Stimulated activated CD4-positive, alpha-beta T cell treated with anti-CD3 and anti-CD28 coated beads, Interleukin-12 subunit alpha, Interleukin-12 subunit beta, amount 100 ng/mL, for 24 hours (primary cell): ENCODE measurements at places on chromosomes 3 and 15.

DNA sequence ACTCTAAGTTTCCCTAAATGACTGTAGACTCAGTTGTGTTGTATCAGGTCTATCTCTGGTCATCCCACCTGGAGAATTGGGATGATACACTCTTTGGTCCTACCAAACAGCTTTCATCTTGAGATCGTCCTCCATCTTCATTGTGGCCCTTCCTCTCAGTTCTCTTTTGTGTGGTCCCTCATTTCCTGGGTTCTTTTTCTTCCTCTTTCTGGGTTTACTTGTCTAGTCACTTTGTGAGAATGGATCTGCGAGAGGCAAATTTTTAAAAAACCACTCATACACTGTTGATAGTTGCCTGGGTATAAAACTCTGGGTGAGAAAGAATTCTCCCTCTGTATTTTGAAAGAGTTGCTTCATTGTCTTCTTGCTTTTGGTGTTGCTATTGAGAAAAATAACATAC, 6.0 kb upstream of the AMOTL2 start:
- DNase-seq, result no peak

GRCh38 chr3:98657457-98657856, 64.0 kb upstream of the CPOX start:
- peak; percentile 29 for DNase-seq

DNA sequence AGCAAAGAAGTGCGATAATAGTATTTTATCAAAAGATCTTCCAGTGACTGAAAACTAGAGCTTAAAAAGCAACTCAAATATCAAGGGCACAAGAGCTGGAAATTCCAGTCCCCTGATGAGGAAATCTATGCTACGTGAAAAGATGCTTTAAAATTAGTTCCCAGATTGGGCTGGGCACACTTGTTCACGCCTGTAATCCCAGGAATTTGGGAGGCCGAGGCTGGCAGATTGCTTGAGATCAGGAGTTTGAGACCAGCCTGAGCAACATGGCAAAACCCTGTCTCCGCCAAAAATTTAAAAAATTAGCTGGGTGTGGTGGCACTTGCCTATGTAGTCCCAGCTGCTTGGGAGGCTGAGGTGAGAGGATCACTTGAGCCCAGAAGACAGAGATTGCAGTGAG, 138.8 kb downstream of the SEMA6D start:
- DNase-seq, result no peak

GRCh38 chr15:98778960-98779359, 130.6 kb downstream of the IGF1R start:
- no peak for DNase-seq

- DNase-seq, result no peak
Observed at GRCh38 chr3:99473321-99473751, 165.1 kb upstream of the COL8A1 start.

DNA sequence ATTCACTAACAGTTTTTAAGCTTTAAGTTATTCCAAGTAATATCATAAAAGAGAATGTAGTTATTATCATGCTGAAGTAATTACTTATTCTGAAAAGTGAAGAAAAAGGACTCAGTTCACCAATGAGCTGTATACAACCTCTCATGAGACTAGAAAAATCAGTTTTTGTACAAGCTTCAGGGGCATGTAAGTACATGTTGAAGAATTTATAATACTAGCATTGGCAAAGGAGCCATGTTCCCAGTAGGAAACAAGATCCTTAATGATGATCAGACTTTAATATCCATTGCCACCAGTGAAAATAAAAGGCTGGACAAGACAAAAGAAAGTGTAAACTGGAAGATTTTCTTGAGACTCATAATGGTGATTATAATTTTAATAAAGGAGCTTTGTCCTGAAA, 532.8 kb downstream of the PLOD2 start:
- DNase-seq, result no peak

DNA sequence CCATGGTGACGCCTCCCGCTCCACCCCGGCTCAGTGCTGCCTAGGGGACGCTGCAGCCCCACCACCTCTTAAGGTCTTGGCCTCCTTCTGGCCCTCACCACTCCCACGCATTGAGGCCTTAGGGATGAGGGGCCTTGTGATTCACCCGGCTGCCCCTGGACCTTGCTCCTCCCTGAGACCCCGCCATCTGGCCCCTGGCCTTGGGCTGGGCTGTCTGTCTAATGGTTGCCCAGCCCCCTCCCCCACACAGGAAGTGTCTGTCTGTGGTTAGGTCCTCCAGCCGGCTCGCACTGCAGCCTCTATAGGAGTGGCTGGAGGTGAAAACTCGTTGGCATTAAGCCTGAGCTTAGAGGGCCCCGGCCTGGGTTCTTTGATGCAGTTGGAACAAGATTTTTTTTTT, 21.5 kb upstream of the MTHFS start:
- DNase-seq, result no peak

DNA sequence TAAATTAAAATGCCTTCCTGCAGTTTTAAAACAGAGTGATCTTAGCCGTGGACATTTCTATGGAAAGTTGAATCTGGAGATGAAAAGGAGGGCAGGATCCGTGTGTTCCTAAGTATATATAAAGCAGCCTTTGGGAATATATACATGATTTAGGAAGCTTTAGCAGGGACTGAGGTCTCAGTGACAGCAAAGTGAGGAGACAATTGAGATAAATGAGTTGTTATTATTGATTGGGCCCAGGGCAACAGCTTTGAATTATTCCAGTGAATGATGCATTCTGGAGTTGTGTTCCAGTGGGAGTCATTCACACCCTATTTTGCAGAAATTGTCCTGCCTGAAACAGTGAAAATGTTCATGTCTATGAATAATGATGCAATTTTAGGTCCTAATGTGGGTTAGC, 281.4 kb downstream of the BCHE start:
- no peak for DNase-seq

- no peak for DNase-seq
Observed at GRCh38 chr3:40631341-40631995, 106.7 kb downstream of the ZNF621 start.

DNA sequence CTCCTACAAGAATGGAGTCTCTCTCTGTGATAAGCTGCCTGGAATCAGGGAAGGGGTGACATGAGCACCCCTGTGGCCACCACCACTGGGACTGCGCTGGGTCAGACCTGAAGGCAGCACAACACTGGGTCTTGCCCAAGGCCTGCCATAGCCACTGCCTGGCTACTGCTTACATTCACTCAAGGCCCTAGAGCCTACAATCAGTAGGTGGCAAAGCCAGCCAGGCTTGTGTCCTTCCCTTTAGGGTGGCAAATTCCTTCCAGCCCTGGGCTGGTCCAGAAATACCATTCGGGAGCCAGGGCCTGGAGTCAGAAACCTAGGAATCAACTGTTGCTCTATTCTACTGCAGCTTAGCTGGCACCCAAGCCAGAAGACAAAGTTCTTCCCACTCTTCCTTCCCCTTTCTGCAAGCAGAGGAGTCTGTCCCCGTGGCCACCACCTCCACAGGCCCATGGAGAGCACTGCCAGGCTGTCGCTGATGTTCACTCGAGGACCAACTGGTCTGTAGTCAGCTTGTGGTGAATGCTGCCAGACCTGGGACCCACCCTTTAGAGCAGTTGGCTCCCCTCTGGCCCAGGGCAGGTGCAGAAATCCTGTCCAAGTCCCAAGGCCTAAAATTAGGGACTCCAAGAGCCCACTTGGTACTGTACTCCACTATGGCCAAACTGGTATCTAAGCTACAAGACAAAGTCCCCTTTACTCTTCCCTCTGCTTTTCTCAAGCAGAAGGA, 307.4 kb downstream of the THSD4 start:
- no peak for DNase-seq

DNA sequence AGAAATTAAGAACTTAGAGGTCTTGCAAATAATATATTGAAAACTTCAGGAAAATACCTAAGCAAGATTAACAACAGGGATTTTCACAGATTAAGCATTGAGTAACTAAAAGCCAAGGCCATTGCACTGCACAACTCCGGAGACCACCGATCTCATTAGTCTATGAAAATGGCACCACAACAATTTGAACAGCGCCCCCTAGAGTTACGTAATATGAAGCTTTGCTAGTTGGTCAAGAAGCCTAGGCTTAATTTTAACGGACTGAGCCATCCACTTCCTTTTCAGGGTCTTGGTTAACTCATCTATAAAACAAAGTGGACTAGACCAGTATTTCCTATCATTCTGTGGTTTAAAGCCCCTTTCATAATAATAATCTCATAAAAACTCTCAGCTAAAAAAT, 24.8 kb downstream of the TMEM212 start:
- DNase-seq, result no peak

GRCh38 chr15:100714034-100714748, 111.8 kb downstream of the ASB7 start:
- DNase-seq, result no peak

GRCh38 chr3:113167825-113168801, 43.2 kb upstream of the BOC start:
- no peak for DNase-seq

GRCh38 chr15:61075741-61076140, 153.4 kb downstream of the RORA start:
- DNase-seq, result no peak

DNA sequence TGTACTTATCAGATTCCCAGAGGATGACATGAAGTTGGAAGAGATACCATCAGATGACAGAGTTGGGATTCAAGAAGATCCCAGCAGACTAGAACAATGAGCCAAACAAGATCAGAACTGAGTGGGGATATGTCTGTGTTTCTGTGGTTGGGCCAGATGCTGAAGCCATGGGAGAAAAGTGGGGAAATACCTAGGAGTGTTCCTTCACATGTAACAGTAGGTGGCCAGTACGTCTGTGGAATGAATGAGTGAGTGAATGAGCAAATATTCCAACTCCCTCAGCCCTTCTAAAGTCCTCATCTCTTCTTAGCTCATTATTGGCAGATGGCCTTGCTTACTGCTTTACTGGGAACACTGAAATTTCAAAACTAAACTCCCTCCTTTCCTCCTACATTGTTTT, 32.2 kb upstream of the GREM1 start:
- no peak for DNase-seq

DNA sequence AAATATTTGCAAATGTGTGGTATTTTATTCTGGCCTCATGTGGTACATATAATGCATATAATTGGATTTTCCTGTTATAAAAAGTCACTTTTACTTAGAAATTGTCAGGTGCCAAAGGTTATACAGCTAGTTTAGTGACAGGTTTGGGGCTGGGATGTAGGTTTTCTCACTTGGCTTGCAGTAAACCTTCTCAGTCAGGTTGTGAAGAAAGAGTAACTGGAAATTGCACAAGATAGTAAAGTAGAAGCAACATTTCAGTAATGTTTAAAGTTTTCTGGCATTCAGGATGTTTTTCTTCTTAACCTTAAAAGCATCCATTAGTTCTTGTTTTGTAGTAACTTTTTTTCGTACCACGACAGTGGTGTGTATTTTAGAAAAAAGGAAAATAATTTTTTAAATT, 53.9 kb downstream of the MEF2A start:
- no peak for DNase-seq

GRCh38 chr15:39885099-39885777, 34.8 kb downstream of the GPR176 start:
- DNase-seq, result no peak

GRCh38 chr15:97978401-97979139, 18.1 kb downstream of the ARRDC4 start:
- no peak for DNase-seq

DNA sequence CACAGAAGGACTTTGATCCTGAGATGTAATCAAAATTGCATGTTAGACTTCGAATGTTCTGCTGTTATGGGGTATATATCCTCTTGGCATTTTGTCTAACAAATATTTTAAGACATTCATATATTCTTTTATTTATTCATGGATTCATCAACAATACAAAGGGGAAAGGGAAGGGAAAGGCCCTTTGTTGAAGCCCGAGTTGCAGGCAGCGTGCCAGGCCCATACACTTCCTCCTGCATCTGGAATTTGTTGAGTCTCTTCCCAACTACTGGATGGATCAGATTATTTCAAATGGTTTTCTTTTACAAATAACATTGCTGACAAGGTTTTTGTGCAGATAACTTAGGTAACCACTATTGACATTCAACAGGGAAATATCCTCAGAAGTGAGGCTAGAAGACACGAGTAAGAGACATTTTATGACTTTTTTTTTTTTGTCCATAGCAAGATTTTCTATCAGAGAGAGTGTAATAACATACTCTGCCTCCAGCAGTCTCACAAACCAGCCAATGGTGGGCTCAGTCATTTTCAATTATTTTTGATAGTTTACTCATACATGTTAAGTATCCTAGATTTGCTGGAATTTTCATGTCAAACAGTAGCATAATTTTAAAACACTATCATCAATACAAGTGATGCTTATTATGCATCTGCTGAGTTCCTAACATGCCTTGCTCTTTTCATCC, 94.3 kb downstream of the RPL39L start:
- DNase-seq, result no peak

GRCh38 chr3:182393830-182394367, 399.4 kb upstream of the ATP11B start:
- no peak for DNase-seq

GRCh38 chr3:186988806-186989205, 58.5 kb downstream of the ST6GAL1 start:
- no peak for DNase-seq

DNA sequence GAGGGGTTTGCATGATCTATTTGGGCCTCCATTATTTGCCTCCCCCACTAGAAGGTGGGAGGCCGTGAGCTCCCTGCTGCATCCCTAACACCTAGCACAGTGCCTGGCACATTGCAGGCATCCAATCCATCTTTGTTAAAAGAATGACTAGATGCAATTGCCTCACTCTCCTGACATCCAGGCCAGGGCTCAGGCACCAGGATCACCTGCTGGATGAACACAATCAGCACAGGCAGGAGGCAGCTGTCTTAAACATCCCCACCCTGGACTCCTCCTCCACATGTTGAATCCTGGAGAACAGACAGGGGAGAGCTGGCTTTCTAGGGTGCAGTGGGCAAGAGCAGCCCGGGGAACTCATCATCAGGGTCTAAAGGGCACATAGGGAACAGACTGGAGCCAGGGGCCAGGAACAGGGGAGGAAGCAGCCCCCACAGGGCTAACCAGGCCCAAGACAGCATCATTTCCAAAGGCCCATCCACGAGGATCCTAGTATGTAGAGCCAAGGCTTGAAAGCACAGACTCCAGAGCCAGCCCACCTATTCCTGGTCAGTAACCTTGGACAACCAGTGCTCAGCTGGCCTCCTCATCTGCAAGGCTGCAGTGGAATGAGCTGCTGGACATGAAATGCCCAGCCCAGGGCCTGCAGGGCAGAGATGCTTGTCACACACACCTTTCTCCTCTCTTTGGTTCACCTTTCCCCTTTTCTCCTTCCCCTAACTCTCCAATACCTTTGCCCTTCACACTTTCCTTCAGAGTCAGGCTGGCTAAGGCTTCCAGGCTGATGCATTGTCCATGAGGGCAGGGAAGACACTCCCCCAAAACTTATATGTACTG, 254.4 kb upstream of the TLE3 start:
- no peak for DNase-seq

GRCh38 chr15:73818308-73818985, 54.9 kb upstream of the TBC1D21 start:
- no peak for DNase-seq

- DNase-seq, result no peak
Observed at GRCh38 chr3:145780301-145780700, 380.7 kb downstream of the PLOD2 start.

DNA sequence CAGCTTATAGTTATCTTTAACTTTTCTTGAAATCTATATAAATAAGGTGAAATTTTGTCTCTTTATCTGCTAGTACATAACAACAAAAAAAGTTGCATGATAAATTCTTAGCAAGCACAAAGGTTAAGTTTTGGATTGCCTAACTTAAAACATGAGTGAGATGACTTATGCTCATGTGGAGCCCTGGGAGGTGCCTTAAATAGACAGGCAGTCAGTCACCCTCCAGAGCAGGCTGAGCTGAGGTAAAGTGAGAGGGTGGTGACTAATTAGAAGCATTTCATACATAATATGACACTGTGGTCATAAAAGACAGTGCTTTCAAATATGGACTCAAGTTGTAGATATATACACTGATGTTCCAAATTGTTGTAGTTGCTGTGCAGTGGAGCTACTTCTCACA, 14.6 kb upstream of the MME start:
- DNase-seq, result no peak

GRCh38 chr3:172953571-172953970, 187.5 kb downstream of the SPATA16 start:
- no peak for DNase-seq
